NCI-H2029 (cell line): ENCODE measurements at places on chromosomes 16 and 17.
A peak's percentile ranks its signal among the peaks of the same experiment; 100 is the strongest.

DNA sequence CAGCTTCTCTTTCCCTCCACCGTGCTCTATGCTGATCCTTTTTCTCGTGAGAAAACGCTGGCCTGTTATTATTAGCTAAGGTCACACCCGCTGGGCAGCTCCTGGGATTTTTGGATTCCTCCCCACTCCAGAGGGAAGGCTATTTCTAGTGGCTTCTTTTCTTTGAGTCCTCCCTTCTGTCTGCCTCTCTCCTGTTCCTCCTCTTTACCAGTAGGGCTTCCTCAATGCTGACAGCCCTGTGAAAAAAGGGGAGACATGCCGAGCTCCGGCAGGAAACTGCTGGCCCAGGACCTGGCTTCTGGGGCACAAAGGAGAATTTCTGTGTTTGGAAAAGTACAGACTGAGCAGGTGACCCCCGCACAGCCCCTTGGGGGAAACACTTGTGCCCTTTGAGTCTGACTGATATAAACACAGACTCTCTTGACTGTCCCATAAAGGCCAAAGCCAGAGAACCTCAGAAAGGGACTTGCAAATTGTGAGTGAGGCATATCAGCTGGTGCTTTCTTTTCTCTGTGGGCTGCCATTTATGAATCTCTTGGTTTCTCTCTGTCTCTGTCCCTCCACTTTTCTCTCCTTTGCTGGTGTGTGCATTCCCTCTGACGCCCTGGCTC lies 14.0 kb upstream of the RNF135 start:
- DNase-seq: no peak

GRCh38 chr17:36000732-36001109 lies 632 bp downstream of the CCL15 start:
- no peak for DNase-seq

DNA sequence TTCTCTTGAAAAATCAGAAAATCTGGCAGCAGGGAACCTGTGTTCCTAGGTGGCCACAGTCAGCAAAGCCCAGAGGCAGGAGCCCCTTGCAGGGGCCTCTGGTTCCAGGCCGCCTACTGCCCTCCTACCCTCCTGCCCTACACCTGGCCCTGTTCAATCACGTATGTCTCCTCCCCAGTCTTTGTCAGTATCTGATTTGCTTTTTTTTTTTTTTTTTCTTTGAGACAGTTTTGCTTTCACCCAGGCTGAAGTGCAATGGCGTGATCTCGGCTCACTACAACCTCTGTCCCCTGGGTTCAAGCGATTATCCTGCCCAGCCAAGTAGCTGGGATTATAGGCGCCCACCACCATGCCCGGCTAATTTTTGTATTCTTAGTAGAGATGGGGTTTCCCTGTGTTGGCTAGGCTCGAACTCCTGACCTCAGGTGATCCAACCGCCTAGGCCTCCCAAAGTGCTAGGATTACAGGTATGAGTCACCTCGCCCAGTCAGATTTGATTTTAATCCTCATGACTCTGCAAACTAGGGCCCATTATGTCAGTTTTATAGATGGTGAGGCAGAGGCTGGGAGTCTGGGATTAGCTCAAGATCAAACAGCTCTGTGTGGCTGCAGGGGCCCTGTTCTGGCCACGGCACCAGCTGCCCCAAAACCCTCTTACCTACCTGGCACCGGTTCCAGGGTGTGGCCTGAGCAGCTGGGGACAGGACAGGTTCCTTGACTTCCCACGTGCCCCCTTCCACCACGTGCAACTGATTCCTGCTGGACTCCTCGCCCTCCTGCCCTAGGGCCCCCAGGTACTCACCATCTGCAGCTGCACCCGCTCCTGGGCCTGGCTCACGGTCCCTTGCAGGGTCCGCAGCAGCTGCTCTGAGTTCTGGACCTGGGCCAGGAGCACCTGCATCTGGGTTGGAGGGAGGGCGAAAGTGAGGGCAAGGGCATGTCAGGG lies 14.7 kb downstream of the RABEP2 start:
- peak; percentile 20 for DNase-seq

DNA sequence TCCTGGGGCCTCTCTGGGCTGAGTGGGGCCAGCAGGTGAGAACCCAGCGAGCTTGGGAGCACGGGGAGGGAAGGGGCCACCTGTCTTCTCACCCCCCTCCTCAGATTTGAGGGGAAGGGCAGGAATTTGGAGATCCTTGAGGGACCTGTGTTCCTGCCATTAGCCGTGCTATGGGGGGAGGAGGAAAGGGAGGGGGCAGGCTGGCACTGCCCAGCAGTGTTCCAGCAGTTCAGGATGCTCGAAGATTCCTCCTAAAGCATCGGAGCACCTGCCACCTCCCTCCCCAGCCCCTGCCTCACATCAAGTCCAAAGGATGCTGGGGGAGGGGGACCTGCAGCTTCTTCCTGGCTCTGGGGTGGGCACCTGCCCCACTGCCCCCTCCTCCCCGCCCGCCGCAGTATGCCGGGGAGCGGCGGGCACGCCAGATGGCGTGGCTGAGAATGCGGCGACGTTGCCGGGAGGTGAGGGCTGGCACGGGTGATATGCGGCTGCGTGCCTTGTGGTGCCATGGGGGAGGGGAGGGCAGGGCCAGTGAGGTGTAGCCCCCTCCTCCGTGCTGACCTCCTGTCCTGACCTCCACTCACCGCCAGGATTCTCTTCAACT lies 4.7 kb upstream of the NEUROD2 start:
- no peak for DNase-seq

- DNase-seq: no peak
Measured at GRCh38 chr16:6562986-6563385, 769.7 kb upstream of the RBFOX1 start.
